ENCODE measurements at places on chromosomes 13 and 19.

- DNase-seq: no peak
Measured at GRCh38 chr13:38685974-38686576, 802 bp upstream of the FREM2 start.

- no peak for DNase-seq
Measured at GRCh38 chr13:111161601-111162600, 46.8 kb downstream of the ARHGEF7 start.

GRCh38 chr19:4676955-4677731 lies 7.0 kb upstream of the MYDGF start:
- DNase-seq: peak; percentile 43

DNA sequence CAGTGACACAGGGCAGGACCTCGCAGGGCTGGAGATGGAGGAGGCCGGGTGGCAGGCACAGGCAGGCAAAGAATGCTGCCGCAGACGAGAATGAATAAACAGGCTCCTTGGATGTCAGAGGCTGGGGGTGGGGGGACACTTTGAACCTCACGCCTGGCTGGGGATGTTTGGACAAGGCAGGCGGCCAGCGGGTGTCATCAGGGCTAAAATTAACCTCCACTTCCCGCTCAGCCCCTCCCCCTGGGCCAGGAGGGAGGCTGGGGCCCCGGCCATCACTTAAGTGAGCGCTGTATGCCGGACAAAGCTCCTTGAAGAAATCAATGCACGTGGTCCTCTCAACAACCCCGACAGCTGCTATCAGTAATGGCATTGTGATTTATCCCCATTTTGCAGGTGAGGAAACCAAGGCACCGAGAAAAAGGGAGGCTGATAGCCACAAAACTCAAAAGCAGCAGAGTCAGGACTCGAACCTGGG lies 10.3 kb upstream of the FUT5 start:
- peak; percentile 82 for DNase-seq

GRCh38 chr19:55986487-55986886 lies at the start of gene NLRP5:
Gene NLRP5 (plus strand): TSS chr19:55986775.
- DNase-seq: no peak

GRCh38 chr13:47036294-47037008 lies 139.6 kb upstream of the HTR2A start:
- DNase-seq: no peak

DNA sequence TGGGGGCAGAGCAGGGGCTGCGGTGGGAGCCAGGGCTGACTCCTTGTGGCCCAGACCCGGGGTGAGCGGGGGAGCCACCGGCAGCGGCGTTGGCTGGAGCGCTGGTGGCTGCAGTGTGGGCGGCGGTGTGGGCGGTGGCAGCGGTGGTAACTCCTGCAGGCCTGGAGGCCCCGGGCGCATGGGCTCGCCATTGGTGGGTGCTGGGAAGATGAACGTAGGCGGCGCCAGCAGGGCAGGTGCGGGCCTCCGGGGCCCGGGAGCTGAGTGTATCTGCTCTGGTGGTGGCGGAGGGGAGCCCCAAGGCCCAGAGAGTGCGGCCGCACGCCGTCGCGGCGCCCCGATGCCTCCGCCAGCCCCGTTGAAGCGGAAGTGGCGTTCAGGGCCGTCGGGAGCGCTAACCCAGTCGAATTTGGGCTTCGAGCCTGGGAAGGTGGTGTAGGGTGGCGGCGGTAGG lies 2.0 kb downstream of the GGN start:
- no peak for DNase-seq

DNA sequence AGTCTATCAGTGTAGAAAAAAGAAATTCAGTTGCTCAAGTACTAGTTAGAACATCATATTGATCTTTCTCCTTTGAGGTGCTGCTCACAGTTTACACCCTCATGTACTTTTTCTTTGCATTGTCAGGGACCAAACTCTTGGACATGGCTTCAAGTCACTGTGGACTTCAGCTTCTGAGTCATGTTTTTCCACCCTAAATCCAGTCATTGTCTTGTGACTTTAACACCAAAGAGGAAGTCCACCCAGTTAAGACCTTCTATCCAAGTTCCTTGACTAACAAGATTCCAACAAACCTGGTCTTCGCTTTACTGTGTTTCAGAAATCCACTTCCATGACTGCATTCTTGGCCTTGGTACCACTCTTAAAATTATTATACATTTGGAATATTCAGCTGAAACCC lies 206.7 kb upstream of the ARGLU1 start:
- DNase-seq: no peak

- peak; percentile 64 for DNase-seq
Measured at GRCh38 chr13:52414963-52415362, 9.0 kb upstream of the THSD1 start.

GRCh38 chr13:21997726-21998125 lies 326.9 kb downstream of the FGF9 start:
- no peak for DNase-seq

- no peak for DNase-seq
Measured at GRCh38 chr19:3423183-3423829, 56.9 kb downstream of the NFIC start.

DNA sequence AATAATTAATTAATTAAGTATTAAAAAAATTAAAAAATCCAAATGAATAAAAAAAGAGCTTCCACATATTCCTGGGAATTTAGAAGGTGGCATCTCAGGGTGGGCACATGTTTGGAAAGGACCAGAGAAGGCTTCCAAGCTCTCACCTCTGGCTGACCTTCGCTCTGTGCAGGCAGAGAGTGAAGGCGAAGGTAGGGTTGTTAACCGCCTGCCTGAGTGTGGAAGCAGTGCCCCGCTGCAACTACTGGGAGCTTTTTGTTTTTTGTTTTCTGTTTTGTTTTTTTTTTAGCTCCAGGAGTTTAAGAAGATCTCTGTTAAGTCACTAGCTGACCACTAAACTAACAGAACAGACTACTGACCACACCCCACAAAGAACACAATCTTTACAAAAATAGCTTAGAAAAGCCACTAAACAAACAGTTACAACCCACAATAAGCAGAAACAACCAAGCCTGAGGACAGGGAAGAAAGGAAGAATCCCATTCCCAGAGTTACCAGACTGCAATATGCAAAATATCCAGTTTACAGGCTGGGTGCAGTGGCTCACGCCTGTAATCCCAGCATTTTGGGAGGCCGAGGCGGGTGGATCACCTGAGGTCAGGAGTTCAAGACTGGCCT lies 11.4 kb downstream of the ZNF541 start:
- no peak for DNase-seq

- DNase-seq: peak; percentile 85
Measured at GRCh38 chr19:40190891-40191835, at the start of gene MAP3K10. Gene MAP3K10 (plus strand): TSS chr19:40191426. CDS start chr19:40192032, 606 bp downstream.

- no peak for DNase-seq
Measured at GRCh38 chr19:10404888-10405820, 1.8 kb upstream of the CDC37 start.

GRCh38 chr13:29573190-29573589 lies 22.3 kb downstream of the SLC7A1 start:
- DNase-seq: no peak

DNA sequence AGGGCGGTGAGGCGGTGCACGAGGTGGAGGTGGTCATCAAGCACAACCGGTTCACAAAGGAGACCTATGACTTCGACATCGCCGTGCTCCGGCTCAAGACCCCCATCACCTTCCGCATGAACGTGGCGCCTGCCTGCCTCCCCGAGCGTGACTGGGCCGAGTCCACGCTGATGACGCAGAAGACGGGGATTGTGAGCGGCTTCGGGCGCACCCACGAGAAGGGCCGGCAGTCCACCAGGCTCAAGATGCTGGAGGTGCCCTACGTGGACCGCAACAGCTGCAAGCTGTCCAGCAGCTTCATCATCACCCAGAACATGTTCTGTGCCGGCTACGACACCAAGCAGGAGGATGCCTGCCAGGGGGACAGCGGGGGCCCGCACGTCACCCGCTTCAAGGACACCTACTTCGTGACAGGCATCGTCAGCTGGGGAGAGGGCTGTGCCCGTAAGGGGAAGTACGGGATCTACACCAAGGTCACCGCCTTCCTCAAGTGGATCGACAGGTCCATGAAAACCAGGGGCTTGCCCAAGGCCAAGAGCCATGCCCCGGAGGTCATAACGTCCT lies 9.4 kb upstream of the PROZ start:
- DNase-seq: no peak

DNA sequence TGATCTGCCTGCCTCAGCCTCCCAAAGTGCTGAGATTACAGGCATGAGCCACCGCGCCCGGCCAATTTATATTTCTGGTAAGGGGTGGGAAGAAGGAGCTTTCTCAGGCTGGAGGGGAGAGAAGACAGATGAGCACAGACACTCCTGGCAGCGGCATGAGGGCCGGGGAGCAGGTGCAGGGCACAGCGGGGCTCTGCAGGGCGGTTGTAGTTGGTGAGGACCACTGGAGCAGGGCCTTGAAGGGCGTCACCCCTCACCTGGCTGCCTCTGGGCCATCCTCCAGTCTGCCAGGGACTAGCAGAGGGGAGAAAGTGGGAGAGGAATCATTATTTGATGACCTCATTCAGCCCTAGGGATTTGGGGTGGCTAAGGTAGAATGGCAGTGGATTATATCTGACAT lies 8.6 kb upstream of the CSNK1G2 start:
- no peak for DNase-seq

DNA sequence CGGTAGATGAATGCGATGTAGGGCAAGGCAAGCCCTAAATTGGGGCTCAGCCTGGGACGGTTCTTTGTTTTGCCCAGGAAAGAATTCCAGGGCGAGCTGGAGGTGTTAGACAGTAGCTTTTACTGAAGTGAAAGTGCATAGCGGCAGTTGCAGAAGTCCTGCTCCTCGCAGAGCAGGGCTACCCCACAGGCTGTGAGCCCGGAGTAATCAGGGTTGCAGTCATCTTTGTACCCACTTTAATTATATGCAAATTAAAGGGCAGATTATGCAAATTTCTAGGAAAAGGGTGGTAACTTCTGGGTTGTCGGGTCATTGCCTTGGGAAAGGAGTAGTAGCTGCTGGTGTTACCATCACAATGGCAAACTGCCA lies 30.5 kb downstream of the VAV1 start:
- DNase-seq: no peak

GRCh38 chr19:55386493-55386971 lies 800 bp downstream of the RPL28 start:
- DNase-seq: no peak

GRCh38 chr19:10968527-10969135 lies 7.8 kb downstream of the SMARCA4 start:
- DNase-seq: no peak

DNA sequence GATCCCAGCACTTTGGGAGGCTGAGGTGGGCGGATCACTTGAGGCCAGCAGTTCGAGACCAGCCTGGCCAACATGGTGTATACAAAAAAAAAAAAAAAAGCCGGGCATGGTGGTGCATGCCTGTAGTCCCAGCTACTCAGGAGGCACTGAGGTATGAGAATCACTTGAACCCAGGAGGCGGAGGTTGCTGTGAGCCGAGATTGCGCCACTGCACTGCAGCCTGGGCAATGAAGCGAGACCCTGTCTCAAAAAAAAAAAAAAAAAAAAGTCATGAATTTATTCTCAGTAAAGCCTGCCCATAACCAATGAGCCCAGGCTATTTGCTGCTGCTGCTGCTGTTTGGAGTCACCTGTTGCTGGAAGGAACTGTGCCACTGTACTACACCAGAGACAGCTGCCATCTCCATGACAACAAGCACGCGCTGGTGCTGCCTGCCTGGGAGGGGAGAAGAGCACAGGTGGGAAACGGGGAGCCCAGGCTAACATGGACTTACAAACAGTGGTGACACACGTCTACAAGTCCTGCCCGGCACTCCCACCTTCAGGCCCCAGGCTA lies 11.3 kb downstream of the ZFR2 start:
- no peak for DNase-seq

GRCh38 chr19:3655402-3656072 lies 28.9 kb upstream of the CACTIN start:
- DNase-seq: peak; percentile 91

- no peak for DNase-seq
Measured at GRCh38 chr19:28292822-28293500, 920.0 kb downstream of the UQCRFS1 start.

DNA sequence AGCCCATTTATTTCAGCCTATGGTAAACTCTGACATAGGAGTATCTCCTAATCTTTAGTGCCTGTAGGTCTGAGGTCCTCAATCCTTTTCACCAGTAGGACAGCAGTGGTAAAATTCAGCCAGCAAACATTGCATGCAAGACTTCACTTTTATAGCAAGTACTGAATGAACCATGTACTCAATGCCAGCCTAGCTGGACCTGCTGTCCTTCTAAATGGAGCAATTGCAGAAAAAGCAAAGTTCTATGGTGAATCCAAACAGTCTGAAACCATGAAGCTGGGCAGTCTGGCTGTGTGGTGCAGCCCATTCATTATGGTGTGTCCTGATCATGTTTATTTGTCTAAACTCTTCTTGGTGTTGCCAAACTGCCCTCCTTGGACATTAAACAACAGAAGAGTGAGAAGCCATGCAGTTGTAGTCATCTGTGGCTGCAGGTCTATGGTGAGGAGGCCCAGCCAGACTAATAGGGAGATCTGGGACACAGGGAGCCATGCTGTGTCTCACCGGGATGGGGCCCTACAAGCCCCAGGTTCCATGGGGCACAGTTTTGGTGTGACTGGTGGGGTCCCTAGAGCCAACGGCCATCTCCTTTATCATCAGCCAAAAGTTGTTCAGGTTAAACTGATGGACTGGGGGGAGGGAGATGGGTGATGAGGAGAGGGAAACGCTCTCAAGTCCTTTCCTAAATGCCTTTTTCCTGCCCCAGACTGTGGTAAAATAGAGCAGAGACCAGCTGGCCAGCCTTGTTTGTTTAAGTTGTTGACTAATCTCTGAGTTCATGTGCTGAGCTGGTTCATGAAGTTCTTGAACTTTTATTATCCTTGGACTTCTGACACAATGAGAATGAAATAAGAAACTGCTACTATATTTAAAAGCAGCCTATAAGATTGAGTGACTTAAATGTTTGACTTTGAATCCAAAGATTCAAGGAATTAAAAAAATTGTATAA lies 20.6 kb upstream of the TNFSF11 start:
- DNase-seq: peak; percentile 16

GRCh38 chr13:36355632-36356031 lies 9.4 kb upstream of the SPART start:
- no peak for DNase-seq

DNA sequence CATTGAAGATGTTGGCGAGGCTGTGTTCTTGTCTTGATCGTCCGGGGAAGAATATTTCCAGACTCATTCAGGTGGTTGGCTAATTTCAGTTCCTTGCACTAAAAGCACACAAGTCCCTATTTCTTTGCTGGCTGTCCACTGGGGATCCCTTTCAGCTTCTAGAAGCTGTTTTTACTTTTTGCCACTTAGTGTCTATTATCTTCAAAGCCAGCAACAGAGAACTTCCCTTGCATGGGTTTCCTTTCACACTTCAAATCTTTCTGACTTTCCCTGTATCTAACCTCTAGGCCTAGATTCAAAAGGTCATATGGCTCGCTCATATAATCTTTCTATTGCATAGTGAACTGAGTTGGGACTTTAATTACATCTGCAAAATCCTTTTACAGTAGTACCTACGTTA lies 215.3 kb upstream of the PCDH9 start:
- no peak for DNase-seq
